ENCODE measurements at places on chromosomes 7 and 10.
A peak's percentile ranks its signal among the peaks of the same experiment; 100 is the strongest.

DNA sequence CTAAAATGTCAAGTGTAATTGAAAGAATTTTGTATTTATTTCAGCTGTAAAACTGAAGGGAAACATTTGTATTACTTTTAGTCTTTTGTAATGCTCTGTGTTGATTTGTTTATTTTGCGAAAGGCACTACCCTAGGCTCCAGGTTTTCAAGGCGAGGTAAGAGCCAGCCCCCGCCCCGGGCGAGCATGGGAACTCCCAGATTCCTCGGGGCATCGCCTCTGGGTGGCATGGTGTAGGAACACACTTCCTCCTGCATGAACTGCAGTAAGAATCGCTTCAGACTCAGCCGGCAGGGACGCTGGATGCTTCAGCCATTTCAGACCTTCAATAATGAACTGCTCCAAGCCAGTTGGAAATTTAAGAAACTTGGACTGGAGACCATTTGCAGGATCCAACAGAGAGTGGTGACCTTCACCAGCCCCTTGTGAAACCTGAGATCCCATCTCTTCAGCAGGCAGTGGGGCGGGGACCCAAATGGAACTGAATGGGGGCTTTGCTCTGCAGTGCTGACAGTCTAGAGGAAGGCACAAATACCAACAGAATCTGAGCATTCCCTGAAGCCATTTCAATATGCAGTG lies 544.3 kb upstream of the MGMT start:
- no peak for DNase-seq
- no peaks in the 10 kb centered on the region for H3K36me3 ChIP-seq
- peaks cover 13% of the 10 kb centered on the region for H3K4me1 ChIP-seq
- no peak overlapping the region for H3K4me3 ChIP-seq
- no peaks in the 10 kb centered on the region for H3K27me3 ChIP-seq
- H3K27ac ChIP-seq, result no peak overlapping the region

GRCh38 chr10:116215651-116216050 lies 57.4 kb downstream of the GFRA1 start:
- H3K27ac ChIP-seq, result no peak overlapping the region
- no peaks in the 10 kb centered on the region for H3K36me3 ChIP-seq
- no peaks in the 10 kb centered on the region for H3K27me3 ChIP-seq
- no peaks in the 10 kb centered on the region for H3K4me1 ChIP-seq

DNA sequence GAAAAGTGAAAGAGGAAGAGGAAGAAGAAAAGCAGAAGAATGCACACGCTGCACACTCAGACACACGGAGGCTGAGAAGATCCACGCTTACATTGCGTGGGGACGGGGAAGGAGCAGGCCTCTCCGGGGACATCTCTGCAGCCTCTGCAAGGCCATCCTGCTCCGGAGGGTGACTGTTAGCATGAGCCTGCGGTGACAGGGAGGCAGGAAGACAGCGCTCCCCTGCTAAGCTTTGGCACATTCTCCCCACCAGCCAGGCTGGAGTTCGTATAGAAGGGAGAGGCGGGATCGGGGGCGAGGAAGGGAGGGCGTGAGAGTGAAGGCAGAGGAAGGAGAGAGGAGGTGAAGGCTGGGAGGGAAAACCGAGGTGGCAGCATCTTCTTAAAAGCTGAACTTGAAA lies 366.0 kb upstream of the SHH start:
- DNase-seq, result no peak
- H3K4me3 ChIP-seq, result no peak overlapping the region
- no peak overlapping the region for H3K27ac ChIP-seq
- no peaks in the 10 kb centered on the region for H3K4me1 ChIP-seq

DNA sequence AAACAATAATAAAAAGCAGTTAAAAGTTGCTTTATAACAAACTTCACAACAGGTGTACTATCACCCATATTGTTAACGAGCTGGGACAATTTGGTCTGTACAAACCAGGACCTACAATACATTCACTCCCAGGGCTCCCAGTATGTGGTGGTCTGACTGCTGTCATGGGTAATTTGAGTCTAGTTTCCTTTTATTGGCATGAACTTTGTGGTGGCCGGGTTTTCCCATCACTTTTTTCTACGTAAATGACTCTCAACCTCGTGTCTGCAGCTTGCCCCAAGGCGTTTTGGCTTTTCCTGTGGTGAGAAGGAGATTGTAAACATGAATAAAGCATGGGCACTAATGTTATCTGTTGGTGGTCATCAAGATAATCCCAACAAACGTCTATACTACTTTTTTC lies 118.7 kb upstream of the CDK6 start:
- H3K4me1 ChIP-seq, result no peaks in the 10 kb centered on the region
- no peak overlapping the region for H3K27ac ChIP-seq
- no peaks in the 10 kb centered on the region for H3K36me3 ChIP-seq
- DNase-seq, result no peak

DNA sequence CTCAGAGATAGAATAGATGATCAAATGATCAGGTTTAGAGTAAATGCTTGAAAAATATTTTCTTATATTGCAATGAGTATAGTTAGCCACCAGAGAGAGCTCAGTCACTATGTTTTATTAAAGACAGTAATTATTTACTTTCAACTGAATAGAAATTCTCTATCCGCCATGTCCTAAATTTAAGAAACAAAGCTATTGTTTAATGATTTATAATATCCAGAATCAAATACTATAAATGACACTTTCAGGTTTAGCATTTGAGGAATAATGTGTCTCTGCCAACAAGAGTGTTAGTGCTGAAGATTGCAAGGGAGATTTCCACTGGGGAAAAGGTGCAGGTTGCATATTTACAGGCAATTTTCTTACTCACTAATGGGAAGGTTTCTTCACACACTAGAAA lies 184.7 kb downstream of the DGKB start:
- H3K27me3 ChIP-seq, result no peaks in the 10 kb centered on the region
- H3K27ac ChIP-seq, result no peak overlapping the region

GRCh38 chr7:135519871-135520270 lies 10.0 kb upstream of the CNOT4 start:
- DNase-seq, result no peak
- H3K36me3 ChIP-seq, result no peaks in the 10 kb centered on the region
- no peak overlapping the region for H3K27ac ChIP-seq
- H3K4me1 ChIP-seq, result no peaks in the 10 kb centered on the region
- H3K4me3 ChIP-seq, result no peak overlapping the region

DNA sequence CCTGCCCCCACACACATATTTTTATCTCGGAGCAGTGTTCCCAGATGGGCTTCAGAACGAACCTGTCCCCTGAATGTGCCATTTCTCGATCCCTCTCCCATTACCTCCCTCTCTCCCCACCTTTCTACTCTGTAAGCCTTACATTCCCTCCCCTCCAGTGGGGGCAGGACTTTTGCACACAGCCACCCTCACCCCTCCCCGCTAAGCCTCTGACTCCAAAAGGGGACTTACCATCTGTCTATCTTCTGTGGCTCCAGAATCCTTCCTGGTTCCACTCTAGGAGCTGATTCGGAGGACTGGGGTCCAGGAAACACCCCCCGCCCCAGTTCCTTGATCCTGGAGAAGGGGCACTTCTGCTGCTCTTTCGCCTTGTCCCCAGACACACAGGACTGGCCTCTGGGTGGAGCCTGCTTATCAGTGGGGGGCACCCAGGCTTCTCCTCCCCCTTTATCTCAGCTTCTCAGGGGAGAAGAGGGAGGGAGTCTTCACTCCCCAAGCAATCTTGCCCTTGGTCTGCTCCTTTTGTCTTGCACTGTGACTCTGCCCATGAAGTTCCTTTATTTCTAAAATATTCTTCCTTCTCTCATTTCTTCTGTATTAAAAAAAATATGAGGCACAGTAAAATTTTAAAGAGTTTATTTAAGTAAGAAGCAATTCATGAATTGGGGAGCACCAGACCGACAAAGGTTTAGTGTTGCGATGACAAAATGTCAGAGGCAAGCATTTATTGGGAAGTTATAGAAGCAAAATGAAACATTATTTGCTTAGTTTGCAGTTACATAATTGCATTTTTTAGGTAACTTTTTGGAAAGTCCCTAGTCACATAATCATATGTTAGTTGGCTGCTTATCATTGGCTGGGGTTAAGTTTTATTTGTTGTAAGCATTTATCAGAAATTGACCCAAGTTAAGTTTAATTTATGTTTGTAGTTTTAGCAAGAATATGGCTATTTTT lies at the start of gene KEL:
TSS of gene KEL (minus strand) at position 391 of the 954 bp plus-strand sequence. CDS start at position 234, 157 bp downstream.
- no peak for DNase-seq
- peaks cover 3% of the 10 kb centered on the region for H3K27me3 ChIP-seq
- H3K36me3 ChIP-seq, result no peaks in the 10 kb centered on the region
- H3K27ac ChIP-seq, result no peak within 1 kb of the TSS

GRCh38 chr10:132311338-132311939 lies 3.7 kb upstream of the STK32C start:
- H3K27ac ChIP-seq, result no peak overlapping the region
- no peaks in the 10 kb centered on the region for H3K36me3 ChIP-seq
- DNase-seq, result no peak

DNA sequence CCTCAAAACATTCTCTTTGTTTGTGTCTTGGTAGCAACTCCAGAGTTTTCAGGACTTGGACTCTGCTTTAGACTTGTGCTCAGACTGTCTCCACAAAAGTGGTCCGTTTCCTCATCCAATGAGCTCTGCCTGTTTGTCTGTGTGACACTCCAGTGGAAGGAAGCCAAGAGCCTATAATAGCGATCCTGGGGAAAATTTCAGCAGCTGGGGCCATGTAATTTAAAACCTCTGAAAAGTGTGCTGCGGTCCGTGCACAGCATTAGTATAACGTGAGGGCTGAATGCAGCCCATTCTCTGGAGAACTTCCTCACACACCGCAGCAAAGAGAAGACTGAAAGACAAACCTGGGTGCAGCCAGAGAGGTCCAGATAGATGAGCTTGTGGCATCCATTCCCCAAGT lies at the start of gene LRRC17:
TSS of gene LRRC17 (plus strand) at position 259 of the 400 bp plus-strand sequence. CDS start 20,914 bp downstream, outside the sequence.
- H3K36me3 ChIP-seq, result no peaks in the 10 kb centered on the region
- H3K27me3 ChIP-seq, result peaks cover 4% of the 10 kb centered on the region
- H3K27ac ChIP-seq, result no peak within 1 kb of the TSS
- DNase-seq, result no peak
- H3K4me3 ChIP-seq, result no peak within 1 kb of the TSS

DNA sequence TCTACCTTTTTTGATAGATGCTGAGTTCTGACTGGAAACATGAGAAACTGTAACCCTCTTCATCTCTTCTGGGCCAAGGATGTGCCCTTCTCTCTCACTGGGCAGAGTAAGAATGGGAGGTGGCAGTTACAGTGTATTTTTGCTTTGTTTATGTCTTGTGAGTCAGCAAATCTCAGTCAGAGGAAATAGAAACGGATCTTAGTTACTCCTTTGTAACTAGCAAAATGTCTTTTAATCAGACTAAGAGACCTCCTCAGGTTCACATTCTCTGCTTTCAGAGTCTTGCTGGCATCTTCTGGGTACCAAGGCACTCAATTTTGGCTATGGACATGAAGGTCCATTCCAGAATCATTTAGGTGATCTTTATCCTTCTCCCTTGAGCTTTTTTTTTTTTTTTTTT lies 70.9 kb downstream of the HHEX start:
- DNase-seq, result no peak
- H3K4me1 ChIP-seq, result peaks cover 11% of the 10 kb centered on the region
- H3K27ac ChIP-seq, result no peak overlapping the region

DNA sequence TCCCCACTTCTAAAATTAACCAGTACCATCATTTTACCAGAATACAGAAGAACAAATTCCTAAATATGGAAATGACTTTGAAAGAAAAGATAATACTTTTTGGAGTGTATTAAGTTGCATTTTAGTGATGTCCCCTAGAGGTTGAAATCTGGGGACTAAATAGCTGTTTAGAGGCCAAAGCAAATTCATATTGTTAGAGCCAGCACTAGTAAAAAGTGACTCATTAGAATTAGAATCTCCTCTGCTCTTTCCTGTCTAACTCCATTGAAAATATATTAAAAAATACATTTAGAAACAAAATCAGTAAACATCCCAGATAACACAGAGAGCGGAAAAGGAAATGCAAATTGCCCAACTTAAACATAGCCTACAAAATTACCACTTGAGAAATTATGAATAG lies 1189.6 kb upstream of the C7orf33 start:
- H3K27me3 ChIP-seq, result no peaks in the 10 kb centered on the region
- H3K4me1 ChIP-seq, result no peaks in the 10 kb centered on the region
- no peaks in the 10 kb centered on the region for H3K36me3 ChIP-seq
- H3K27ac ChIP-seq, result no peak overlapping the region

DNA sequence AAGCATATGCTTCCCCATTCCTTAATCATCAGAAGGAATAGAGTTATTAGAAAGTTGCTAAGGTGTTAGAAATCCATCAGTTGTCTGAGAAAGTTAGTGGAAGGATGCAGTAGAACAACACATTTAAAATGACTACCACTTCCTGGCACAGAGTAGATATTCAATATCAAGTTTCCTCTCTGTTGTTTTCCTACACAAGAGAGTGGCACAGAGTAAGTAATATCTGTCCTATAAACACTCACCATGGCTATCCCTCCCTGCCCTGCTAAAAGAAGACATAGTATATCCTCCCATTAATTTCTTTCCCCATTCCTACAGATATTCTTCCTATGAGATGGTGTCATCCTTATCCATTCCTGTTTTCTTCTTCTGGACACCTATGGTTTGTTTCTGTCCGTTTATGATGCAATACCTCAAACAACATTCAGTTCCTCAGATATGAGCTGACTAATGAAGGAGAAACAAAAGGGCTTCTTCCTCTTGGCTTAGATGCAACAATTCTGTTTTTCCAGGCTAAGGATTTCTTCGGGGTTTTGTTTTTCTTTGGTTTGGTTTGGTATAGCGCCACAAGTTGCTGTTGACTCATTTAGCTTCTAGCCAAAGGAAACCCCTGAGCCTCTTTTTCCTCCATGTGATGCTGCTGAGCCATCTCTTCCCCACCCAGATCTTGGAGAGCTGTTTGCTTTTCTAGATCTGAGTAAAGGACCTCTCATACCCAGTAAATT lies 32.9 kb upstream of the BPGM start:
- no peaks in the 10 kb centered on the region for H3K4me1 ChIP-seq
- no peak overlapping the region for H3K4me3 ChIP-seq
- H3K27ac ChIP-seq, result no peak overlapping the region
- no peaks in the 10 kb centered on the region for H3K36me3 ChIP-seq

DNA sequence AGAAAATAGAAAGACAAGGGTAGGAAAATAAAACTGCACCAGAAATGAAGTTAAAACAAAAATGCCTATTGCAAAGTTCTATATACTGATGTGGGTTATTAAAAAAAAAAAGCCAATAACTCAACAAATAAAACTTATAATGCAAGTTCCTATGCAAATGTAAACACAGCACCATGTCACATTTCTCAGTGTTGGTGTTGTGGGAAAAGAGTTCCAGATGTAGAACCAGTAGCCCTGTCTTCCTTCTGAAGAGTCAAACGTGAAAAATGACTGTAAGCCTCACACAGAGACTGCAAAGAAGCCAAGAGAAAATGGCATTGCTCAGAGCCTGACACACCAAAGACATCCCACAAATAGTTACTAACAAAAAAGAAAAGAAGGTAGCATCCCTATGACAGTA lies 10.1 kb downstream of the PON2 start:
- no peaks in the 10 kb centered on the region for H3K36me3 ChIP-seq
- no peaks in the 10 kb centered on the region for H3K27me3 ChIP-seq
- DNase-seq, result no peak
- no peak overlapping the region for H3K4me3 ChIP-seq

DNA sequence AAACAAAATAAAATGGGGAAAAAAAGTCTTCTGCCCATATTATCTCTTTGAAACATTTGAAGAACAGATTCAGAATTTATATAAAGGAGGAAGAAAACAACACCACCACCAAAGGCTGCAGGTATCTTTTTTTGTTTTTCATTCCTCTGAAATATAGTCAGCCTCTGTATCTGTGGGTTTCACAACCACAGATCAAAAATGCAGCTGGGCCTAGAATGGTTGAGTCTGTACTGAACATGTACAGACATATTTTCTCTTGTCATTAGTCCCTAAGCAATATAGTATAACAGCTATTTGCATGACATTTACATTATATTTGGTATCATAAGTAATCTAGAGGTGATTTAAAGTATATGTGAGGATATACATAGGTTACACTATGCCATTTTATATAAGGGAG lies 559.7 kb upstream of the LRRN3 start:
- no peaks in the 10 kb centered on the region for H3K27me3 ChIP-seq
- DNase-seq, result peak; percentile 73
- peak overlapping the region; percentile 23 for H3K4me3 ChIP-seq
- peaks cover 86% of the 10 kb centered on the region for H3K4me1 ChIP-seq
- H3K36me3 ChIP-seq, result peaks cover 14% of the 10 kb centered on the region
